Suprapubic skin (tissue), 4 donors: ENCODE measurements at places on chromosomes 4 and X. TPM values are rescaled to one million over a fixed set of nuclear protein-coding genes. Genes with fewer than 3 reads are reported as not detected.

The IL2 gene
- total RNA-seq: not detected

GRCh38 chr4:86544310-86544966, 49.7 kb upstream of the PTPN13 start:
- no peak for DNase-seq

DNA sequence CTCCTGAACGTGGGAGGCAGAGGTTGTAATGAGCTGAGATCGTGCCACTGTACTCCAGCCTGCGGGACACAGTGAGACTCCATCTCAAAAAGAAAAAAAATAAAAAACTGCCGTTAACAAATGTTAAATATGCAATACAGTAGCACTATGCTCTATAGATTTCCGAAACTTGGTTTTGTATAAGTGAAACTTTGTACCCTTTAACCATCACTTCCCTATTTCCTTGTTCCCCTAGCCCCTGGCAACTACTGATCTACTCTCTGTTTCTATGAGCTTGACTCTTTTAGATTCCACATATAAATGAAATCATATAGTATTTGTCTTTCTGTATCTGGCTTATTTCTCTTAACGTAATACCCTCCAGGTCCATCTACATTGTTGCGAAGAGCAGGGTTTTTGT, 74.1 kb downstream of the TAB3 start:
- DNase-seq: no peak

The KIF4A gene
- 2.0 TPM for total RNA-seq

DNA sequence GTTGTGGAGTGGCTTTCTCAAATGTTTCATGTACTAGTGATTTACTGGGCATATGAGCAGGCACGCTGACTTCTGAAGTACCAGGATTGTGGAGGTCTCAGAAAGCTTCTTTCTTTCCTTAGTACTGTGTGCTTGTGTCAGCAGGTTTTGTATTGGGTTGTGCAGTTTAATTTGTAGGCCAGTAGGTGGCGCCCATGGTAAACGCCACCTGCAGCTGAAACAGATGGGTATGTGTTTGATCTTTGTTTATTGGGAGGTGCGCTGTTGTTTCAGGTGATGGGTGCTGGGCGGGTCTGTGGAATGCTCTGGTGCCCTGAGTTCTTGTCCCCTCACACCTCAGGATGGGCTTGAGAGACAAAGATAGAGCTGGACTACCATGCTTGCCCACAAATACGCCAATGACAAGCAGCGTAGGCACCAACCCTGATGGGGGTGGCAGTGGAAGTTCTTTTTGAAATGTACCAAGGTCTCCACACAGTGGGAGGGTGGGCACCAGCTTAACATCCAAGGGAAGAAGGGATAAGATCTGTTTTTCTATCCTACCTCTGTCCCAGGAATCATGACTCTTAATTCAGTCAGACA, 141.5 kb downstream of the RPS6KA6 start:
- DNase-seq: peak; percentile 56

- no peak for DNase-seq
Observed at GRCh38 chr4:7014815-7015214, 28.4 kb upstream of the TADA2B start.

The GAGE12G gene
- not detected for total RNA-seq

- DNase-seq: no peak
Observed at GRCh38 chrX:71053217-71053621, 14.9 kb downstream of the SNX12 start.

- no peak for DNase-seq
Observed at GRCh38 chr4:109005523-109005922, 242.7 kb upstream of the ETNPPL start.

- DNase-seq: no peak
Observed at GRCh38 chr4:123966990-123967769, 570.6 kb downstream of the SPRY1 start.

The PROM1 gene
- total RNA-seq: 9.0 TPM

DNA sequence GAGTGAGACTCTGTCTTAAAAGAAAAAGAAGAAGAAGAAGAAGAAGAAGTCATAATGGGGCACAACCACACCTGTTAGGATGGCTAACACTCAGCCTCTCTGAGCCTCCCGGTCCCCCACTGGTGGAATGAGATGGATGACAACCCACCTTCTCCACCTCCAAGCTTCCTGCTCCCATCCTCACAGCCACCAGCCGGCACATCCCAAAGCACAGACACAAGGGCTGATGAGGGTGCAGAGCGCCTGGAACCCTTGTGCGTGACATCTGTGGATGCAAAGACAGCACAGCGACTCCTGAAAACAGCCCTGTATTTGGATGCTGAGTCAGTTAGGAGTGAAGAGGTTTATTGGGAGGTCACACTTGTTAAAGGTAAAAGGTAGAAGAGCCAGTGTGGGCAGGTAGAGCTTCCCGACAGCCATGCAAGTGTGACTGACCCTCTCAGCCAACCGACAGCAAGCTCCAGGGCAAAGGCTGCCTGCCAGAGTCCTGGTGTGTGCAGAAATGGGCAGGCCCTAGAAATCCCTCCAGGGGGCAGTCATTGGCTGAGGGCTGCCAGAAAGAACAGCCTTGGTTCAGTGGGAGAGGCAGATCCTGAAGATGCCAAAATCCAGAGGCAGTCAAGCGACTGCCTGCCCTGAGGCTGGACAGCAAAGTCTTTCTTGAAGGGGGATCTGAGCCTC, 26.6 kb upstream of the MAN2B2 start:
- DNase-seq: no peak

DNA sequence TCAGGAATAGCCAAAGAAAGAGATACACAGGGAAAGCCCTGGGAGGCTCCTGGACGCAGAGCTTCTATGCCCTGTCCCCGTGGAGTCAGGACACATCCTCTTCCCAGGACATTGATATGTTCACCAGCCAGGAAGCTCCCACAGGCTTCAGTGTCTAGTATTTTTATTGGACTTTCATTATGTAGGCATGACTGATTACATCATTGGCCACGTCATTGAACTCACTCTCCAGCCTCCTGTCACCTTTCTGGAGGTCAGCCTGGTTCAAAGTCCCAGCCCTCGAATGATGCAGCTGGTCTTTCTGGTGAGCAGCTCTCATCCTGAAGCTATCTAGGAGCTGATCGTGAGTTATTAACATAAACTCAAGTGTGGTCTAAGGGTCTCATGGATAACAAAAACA, 104.1 kb downstream of the CPEB2 start:
- DNase-seq: no peak

- DNase-seq: no peak
Observed at GRCh38 chr4:20370274-20370673, 118.6 kb downstream of the SLIT2 start.

The ASB9 gene
- 1.1 TPM for total RNA-seq

- no peak for DNase-seq
Observed at GRCh38 chrX:38811515-38812243, 10.4 kb downstream of the MID1IP1 start.

The PRSS12 gene
- 14.0 TPM for total RNA-seq

GRCh38 chrX:127726227-127726626, 326.0 kb downstream of the ACTRT1 start:
- no peak for DNase-seq

GRCh38 chr4:6207602-6208001, 7.3 kb upstream of the JAKMIP1 start:
- no peak for DNase-seq

GRCh38 chrX:95441836-95442235, 1242.8 kb upstream of the DIAPH2 start:
- DNase-seq: no peak

- no peak for DNase-seq
Observed at GRCh38 chr4:107183155-107183774, 147.2 kb upstream of the DKK2 start.

DNA sequence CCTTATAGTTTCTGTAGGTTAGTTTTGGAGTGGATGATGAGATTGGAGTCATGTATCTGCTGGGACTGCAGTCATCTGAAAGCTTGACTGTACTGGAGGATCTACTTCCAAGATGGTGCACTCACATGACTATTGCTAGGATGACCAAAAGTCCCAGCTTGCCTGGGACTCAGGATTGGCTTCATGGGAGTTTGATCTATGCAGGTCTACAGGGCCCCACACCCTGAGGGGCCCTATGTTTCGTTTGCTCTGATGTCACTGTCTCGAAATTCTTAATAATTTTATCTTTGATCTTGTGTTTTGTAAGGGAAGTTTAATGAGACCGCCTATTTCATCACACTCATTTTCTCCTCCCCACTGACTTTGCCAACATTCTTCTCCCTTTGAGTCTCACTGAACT, at the start of gene SMIM9:
SMIM9 (minus strand) TSS at position 101 of the 400 bp plus-strand sequence. CDS start 3,806 bp downstream, outside the sequence.
- no peak for DNase-seq

The NEUROG2 gene
- not detected for total RNA-seq

DNA sequence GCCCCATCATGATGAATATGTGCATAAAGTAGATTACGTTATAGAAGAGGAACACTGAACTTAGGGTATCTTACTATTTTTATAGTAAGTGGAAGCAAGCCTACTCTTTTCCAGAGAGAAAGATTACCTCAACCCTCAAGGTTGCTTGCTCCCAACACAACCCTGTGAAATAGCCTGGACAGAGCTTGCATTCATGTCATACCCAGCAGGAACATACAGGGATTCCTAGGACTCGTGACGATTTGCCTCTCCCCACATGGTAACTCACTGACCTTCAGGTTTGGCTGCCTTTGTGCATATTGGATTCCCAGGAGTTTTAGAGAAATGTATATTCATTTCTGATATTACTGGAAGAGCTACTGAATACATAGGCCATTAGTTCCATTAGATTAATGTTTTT, 80.5 kb downstream of the BLTP1 start:
- no peak for DNase-seq

The F8A2 gene
- not detected for total RNA-seq

GRCh38 chr4:24395937-24396336, 188.4 kb downstream of the DHX15 start:
- no peak for DNase-seq

The SSX2B gene
- total RNA-seq: not detected

GRCh38 chr4:133152330-133152821, 3.3 kb downstream of the PCDH10 start:
- peak; percentile 66 for DNase-seq

DNA sequence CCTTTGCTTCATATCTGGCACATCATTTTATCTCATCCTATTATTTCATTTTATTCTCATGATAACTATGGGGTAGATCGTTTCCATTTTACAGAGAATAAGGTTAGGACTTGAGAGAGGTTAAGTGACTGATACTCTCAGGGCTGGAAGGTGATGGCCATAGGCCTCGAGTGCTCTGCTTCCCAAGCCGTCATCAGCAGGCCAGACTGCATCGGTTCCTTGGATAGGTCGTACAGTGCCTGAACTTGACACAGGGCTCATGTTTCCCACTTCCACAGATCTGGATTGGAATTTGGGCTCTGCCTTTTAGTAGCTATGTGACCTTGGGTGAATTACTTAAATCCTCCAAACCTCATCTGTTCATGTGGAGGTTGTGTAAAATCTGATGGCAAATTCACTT, 81.4 kb downstream of the TMEM131L start:
- no peak for DNase-seq

GRCh38 chrX:66130469-66130868, 33.6 kb upstream of the HEPH start:
- no peak for DNase-seq

- DNase-seq: no peak
Observed at GRCh38 chr4:101136373-101137370, 210.7 kb downstream of the PPP3CA start.

The IRS4 gene
- 0.80 TPM for total RNA-seq

GRCh38 chr4:24583451-24584210, 723 bp downstream of the DHX15 start:
- peak; percentile 81 for DNase-seq

DNA sequence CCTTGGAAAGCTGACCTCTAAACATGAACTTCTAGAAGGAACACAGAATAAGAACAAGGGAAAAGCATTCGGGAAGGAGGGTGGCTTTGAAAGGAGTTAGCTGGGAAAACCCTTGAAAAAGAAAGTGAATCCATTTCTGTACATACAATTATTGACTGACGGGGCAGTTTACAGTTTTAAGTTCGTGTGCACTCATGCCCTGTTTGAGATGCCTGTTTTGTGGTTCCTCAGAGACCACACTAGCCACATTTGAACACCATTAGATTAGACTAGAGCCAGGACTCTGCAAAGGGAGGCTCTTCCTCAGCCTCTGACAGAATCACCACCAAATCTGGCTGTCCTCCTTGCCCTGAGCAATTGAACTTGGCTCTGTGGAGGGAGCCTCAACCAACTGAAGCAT, 158.3 kb downstream of the PALLD start:
- no peak for DNase-seq

The SSX3 gene
- not detected for total RNA-seq

DNA sequence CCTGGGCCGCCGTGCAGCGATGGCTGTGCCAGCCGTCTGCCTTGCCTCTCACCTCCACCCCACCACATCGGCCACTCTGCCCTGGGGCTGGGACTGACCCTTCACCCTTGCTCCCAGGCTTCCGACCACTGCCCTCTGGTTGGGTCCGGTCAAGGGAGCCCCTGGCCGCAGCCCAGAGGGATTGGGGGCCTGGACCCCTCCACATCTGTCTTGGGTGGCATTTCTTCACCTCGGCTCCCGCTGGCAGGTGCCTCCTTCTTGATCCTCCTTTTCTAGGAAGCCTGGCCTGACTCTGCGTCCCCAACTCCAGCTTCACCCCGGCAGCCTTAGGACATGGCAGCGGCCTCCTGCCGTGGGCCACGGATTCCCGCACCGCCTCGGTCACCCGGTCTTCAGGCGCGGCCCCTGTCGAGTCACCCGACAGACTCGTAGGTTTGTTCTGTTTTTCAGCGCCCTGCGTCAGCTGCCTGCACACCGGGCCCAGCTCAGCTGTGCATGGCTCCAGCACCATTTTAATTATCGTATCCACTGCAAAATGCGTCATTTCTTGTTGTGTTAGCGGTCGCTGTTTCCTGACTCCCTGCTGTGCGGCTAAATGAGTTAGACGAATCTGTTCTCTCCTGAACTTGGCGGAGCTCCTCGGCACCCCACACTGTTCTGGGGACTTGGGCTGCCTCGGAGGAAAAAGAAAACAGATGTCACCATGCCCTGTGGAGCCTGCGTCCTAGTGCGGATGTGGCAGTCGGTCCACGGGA, 124.0 kb downstream of the FAM53A start:
- DNase-seq: no peak

- no peak for DNase-seq
Observed at GRCh38 chr4:3732076-3733028, 33.8 kb upstream of the ADRA2C start.

GRCh38 chrX:123835661-123836371, 24.0 kb upstream of the XIAP start:
- no peak for DNase-seq

DNA sequence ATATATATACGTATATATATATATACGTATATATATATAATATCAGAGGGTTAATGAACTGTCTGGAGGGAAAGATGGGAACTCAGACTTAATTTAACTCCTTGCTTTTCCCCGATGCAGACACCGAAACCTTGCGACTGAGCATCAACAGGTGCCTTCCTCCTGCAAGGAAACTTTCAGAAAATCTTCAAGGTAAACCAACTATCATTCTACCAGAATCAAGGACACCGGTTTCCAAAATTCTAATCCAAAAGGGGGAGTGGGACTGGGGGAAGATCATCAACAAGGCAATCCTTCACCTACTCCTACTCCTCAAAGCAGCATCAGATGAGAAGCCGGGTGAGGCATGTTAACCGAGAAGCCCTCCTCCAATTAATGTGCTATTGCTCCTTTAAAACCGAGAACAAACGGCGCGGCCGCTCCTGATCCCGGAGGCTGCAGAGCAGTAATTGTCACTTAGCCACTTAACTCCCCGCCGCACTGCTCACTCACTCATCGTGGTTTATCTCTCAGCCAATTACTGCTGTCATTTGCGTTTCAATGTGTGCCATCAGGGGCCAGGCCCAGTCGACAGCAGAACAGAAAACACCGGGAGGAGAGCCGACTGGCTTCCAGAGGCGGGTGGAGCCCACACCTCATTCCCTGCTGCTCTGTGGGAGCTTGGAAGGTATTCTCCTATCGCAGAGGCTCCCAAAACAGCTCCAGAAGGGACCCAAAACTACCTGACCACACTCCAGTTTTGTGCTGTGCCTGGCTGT, 61.7 kb downstream of the MAML3 start:
- peak; percentile 80 for DNase-seq

GRCh38 chr4:139907001-139907809, 241.6 kb downstream of the MGST2 start:
- no peak for DNase-seq
